ENCODE measurements at places on chromosomes 2 and 18.
A peak's percentile ranks its signal among the peaks of the same experiment; 100 is the strongest.

- no peak for DNase-seq
These were observed 331.3 kb downstream of the KIAA1328 start for GRCh38 chr18:37160038-37160820.

DNA sequence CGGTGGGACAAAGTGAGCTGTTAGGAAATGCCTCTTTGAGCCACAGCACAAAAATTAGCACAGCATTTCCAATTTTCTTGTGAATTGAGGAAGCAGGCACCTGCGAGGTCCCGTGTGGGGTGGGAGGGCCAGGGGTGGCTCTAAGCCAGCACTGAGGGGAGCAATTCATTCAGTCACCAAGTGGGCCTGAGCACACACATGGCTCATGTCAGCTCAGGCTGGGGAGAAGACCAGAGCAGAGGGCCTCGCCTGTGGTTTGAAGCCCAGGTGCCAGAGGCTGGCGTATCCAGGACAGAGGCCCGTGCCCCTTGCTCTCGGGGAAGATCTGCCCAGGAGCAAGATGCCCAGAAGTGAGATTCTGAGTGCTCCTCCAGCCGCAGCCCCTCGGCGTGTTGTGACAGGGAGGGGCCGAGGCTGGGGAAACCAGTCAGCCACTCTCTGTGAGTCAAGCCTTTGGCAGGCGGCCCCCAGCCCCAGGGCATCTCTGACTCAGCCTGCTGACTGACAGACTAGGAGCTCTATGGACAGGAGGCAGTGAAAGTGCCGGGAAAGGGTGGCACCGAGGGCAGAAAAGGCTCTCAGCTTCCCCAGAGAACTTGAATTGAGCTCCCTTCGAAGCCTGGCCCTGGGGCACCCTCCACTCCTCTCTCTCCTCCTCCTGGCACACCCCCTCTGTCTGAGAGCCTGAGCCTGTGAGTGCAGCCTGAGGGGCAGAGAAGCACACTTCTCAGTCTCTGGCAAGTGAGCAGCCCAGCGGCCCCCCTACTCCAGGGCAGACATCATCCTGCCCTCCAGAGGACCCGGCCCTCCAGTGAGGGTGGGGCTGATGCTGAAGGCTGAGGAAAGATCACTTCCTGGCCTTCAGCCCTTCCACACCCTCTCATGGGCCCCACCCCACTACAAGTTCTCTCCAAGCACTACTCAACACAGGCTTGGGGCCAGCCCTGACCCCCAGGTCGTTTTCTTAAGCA is 32.3 kb downstream of the CYP26B1 start:
- DNase-seq: no peak

GRCh38 chr2:206728277-206729199 is 10.3 kb upstream of the DYTN start:
- DNase-seq: no peak

- DNase-seq: peak; percentile 18
These were observed 2.0 kb downstream of the CSRNP3 start for GRCh38 chr2:165471349-165471950.

GRCh38 chr18:292271-292670 is 24.4 kb upstream of the THOC1 start:
- DNase-seq: no peak

DNA sequence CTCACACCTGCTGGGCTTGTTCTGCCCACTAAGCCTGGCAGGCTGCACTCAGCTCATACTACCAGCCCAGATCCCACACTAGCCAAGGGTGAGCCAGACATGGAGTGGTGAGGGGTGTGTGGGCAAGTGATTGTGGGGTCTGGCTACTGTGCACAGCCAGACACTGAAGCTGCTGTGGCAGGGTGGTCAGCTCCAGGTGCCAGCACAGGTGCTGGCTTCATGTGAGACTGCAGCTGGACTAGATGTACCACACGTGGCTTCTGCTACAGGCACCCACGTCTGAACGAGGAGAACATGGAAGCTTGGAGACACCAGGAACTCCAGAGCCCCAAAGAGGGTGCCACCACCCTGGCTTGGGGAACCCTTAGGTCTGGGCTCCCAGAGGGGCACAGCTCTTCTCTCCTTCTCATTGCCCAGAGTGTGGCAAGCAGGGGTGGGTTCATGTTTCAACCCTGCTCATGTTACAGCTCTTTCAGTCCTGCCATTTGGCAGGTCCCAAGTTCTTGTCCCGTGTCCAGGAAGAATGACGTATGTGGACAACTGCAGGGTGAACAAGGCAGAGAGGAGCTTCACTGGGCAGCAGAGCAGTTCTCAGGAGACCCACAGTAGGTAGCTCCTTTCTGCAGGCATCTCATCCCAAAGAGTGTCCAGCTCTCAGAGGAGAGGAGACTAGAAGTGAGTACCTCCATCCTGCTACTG is 1624.2 kb upstream of the TMEFF2 start:
- no peak for DNase-seq

GRCh38 chr2:26123426-26123825 is 49.5 kb upstream of the GAREM2 start:
- DNase-seq: no peak

- peak; percentile 85 for DNase-seq
These were observed at the start of gene GPD2 for GRCh38 chr2:156435718-156436496. Gene GPD2, plus strand, starts transcription at chr2:156436379. Its CDS starts 39,727 bp downstream, at chr2:156476106.

DNA sequence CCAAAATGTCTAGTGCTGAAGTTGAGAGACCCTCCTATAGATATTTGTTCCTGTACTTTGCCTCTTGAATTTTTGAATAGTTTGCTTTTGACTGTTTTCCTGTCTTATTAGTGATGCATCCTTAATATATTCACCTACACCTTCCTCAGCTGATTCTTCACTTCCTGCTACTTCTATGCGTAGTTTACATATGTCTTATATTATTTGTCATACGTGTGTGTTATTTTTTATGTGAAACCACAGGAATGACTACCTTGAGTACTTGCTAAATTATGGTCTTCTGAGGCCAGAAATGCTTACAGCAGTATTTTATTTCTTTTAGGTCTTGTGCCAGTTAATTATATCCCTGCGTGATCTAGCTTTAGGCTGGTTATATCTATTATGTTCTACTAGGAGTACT is 9.9 kb downstream of the UBE2E3 start:
- DNase-seq: no peak

GRCh38 chr18:11553098-11553940 is 56.1 kb upstream of the SLC35G4 start:
- DNase-seq: peak; percentile 5

- DNase-seq: no peak
These were observed 45.5 kb upstream of the FOSL2 start for GRCh38 chr2:28347193-28347592.

DNA sequence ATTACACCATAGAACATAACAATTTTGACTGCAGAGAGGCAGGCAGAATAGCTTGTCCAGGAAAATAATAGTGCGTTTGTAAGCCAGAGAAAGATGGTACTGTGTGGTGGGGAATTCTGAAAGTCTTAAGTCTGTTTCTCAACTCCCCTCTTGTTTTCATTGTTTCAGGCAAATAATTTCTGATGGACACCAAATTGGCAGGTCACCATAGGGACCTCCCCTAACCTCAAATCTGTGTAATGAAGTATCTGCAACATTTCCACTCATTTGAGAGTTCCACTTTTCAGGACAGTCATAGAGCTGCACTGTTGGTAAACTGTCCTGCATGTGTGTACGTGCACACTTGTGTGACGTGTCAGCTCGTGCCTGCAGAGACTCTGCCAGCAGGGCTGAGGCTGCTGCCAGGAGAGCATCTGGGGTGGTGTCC is 195.6 kb downstream of the AGAP1 start:
- no peak for DNase-seq

- DNase-seq: no peak
These were observed 230.2 kb upstream of the SMAD2 start for GRCh38 chr18:48160622-48161021.

DNA sequence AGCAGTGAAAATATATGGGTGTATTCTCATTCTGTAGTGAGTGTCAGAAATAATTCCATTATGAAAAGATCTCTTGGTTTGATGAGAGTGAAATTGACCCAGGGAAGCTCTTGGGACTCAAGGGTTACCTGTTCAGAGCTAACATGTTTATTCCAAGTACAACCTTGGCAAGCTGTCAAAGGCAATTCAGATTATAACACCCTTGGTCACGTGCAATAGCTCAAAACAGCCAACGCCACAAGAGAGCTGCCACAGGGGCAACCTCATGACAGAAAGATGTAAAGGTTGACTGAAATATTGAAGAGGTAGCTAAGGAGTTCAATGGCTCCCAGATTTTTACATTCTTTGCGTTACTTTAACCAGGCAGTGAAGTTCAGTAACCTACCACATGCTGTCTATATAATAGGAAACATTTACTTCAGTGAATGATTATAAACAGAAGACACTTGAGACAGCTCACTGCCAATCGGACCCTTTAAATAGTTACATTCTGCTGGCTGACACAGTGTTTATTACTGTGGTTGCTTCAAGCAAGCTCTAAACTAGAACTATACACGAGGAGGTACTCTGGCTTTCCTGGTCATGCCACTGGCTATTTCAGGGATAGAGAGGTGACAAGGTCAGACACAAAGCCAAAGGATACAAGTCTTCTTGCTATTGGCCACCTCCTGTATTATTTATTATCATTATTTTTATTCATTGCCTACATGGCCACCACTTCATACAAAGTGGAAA is 187.3 kb downstream of the PID1 start:
- DNase-seq: peak; percentile 94

DNA sequence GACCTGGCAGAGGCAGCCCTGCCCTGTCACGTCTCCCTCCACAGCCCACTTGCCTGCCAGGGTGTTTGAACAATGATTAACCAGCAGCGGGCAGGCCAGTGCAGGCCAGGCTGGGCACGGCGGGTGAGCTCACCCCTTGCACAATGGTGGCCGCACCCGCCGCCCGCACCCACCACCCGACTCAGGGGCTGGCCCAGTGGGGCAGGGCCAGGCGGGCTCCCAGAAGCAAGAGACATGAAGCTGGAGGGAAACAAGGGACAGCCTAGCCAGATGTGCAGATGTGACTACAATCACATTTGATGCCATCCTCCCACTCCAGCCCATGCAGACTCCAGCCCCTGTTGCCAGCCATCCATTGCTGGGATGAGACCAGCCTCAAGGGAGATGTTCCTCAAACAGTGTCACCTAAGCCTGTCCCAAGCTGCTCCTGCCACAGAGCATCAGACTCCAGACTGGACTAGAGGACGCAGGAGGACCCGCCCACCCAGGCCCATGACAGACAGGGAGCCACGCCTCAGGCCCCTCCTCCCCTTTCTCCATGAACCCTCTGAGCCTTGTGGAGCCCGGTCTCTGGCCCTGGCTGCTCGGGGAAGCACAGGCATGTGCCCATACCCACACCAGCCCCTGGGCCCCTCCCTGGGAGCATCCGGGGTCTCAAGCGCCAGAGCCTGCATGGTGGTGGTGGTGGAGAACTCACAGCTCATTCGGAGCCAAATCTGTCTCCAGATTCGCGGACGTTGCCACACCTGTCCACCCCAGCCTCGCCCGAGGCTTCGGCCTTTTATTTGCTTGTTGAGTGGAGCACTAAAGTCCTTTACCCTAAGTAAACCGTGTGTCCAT is 45.0 kb downstream of the SDC1 start:
- no peak for DNase-seq

DNA sequence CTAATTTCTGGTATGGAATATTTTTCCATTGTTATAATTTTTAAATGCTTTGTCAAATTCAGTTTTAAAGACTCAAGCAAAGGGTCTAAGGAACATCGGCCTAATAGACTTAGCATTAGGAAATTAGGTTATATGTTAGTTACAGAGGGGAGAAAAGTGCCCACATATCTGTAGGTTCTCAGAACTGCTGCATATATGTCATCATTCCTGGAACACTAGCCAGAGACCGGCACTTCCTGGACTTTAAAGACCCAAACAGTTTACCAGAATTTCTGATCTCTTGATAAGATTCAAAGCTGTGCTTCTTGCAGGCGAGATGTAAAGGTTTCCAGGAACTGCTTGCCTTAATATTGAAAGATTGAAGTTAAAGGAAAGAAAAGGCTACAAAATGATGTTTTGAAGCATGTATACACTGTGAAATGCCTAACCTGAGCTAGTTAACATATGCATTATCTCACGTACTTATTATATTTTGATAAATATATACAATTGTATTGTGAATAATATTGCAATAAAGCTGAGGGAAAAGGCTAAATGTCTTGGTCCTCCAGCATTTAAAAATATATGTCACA is 993.6 kb downstream of the LRP1B start:
- no peak for DNase-seq
